ENCODE measurements at places on chromosomes 11 and 22.

GRCh38 chr11:125072218-125072960, 9.3 kb downstream of the SLC37A2 start:
- no peak for DNase-seq

DNA sequence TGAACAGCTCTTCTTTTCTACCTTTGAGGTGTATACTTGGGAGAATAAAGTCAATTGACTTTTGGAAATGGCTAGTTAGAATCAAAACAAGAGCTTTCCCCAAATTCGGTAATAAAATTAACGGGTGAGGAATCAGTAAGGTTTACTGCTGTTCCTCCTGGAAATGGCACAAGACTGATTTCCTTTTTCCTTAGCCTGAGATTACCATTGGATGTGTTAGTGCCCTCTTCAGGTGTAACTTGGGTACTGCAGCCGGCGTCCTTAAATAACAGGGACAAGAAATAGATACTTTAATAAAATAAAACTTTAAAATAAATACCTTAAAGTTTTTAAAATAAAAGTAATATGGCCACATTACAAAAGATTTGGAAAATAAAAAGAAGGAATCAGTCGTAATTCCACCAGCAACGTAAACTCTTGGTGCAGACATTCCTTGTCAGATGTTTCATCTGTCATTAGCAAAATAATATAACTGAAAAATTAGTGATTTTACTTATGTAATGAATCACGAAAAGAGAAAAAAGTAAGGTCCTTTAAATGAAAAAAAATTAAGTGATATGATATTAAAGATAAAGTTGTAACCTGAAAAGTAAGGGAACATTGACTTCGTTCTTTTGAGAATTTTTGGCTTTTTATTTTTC, 29.7 kb downstream of the ZFTA start:
- peak; percentile 8 for DNase-seq

DNA sequence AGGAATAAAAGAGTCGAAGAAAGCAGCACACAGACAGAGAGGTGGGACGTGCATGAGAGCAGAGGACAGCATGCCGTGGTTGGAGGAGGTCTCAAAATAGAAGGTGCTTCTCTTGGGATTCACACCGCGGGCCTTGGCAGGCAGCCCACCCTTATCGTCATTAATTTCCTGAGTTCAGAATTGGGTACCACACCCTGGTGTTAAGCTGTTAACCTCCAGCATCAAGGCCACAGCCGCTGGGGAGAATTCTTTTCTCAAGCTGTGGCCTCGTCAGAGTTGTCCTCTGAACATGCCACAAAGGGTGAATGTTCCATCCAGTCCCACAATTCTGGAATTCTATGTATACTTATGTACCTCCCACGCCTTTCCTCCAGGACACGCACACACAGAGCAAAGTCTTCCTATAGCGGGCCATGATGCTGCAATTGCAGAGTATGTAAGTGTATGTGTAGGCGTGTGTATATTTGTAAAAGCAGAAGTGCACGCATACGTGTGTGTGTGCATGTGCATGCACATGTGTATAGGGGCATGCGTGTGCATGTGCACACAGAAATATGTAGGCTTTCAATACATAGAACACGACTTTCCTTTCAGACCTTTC, 39.0 kb downstream of the ADAMTS8 start:
- no peak for DNase-seq

DNA sequence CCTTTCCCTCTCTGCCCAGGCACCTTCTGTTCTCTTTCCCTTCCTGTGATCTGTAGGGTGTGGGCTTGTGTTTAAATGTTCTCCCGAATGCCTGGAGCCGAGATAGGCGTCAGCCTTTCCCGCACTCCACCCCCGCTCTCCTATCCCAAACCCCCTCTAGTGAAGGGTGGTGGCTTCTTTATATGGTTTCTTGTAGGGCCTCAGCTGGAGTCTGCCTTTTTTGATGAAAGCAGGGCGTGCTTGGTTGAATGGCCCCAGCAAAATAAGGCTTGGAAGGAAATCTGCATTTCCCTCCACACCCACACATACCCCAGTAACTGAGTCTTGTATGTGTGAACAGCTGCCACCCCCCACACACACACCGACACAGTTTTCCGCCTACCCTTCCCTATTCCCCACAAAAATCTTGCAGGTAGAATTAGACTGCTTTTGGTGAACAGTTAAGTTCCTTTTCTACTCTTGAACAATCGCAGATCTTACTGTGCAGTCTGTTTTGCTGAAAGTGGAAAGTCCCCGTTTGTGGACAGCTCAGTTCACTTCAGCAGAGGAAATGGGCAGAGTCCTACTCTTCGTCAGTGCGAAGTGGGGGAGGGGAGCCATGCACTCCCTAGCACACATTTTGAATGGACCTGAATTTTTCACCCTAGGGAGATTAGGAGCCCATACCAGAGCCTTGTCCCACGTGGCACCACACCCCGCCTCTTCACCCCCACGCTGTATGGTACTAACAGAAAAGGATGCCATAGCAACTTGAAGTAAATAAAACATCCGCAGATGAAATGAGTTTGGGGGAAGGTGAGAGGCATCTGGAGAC, 25.5 kb upstream of the GRK2 start:
- no peak for DNase-seq

DNA sequence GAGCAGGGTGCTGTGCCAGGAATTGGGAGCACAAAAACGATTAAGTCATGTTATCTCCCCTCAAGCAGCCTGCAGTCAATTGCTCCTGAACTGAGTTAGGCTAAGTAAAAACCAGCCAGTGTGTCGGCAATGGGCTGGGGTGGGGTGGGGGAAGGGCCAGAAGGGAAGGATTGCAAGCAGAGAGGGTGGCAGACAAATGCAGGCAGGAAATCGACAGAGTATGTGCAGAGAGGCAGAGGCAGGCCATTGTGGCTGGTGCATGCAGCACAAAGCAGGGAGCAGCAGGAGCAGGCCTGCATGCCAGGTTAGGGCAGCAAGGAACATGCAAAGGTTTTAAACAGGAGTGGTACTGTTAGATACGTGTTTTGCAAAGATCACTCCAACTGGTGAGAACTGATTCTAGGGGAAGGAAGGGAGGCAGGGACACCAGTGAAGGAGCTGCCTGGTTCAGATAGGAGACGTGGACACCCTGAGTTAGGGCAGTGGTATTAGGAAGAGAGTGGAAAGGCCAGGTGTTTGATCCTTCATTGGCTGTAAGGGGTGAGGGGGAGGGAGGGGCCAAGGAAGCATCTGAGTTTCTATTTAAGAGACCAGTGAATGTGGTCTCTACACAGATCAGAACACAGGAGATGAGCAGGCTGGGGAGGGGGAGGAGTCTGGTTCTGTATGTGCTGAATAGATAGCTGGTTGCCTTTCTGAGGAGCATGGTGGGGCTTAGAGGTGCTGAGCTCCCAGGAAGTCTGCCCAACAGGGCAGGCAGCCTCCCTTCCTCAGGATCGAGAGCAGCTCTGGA, 70.8 kb upstream of the PHOX2A start:
- DNase-seq = no peak

DNA sequence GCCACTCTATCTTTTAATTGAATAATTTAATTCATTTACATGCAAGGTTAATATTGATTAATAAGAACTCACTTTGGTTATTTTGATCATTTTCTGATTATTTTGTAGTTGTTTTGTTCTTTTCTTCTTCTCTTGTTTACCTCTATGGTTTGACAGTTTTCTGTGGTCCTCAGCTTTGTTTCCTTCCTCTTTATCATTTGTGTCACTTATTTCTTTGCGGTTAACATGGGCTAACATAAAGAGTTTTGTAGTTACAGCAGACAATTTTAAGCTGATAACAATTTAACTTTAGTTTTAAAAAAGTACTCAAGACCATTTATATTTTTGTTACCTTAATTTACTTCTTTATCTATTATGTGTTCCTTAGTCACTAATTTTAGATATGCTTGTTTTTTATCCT, 1032.8 kb upstream of the RAG2 start:
- no peak for DNase-seq

DNA sequence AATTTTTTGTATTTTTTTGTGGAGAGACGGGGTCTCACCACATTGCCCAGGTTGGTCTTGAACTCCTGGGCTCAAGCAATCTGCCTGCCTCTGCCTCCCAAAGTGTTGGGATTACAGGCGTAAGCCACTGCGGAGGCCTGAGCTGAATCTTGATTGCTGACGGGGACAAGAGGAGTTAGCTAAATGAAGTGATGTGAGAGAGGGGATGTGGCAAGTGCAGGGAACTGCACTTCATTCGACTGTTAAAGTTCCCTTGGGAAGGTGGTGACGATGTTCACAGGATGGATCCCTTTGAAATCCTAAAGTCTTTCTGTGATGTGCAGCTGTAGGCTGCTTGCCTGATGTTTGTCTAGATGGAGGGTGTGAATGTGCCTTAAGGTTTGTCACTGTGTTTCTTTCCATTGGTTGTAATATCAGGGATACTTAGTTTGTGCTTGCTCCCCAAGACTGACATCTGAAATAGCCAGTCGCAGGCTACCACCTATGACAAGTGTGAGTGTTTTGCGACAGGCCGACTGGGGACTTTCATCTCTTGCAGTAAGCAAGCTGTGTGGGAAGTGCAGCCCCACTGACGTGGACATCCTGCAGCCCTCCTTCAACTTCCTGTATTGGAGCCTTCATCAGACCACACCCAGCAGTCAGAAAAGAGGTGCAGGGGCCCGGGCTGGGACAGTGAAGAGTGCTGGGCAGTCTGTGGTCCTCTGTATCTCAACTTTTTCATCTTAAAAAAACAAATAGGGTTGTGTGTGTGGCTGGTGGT, 19.6 kb upstream of the CCDC134 start:
- DNase-seq = no peak

DNA sequence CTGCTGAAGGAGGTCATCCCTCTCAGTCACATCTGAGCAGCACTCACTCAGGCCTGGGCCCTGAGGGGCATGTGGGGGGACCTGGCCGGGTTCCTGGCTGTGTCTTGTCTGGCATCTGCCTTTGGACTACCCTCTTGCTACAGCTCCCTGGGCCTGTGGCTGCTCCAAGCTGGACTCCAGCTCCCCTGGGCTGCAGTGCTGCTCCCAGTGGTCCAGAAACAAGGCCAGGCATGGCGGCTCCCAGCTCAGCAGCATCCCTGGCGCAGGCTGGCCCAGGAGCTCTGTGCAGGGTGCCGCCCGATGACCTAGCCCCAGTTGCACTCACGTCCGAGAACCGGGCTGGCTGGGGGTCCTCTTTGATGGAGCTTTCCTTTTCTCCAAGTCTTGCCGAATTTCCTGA, 5.3 kb downstream of the CDPF1 start:
- no peak for DNase-seq

GRCh38 chr11:8917157-8917825, 6.3 kb downstream of the AKIP1 start:
- DNase-seq = no peak

DNA sequence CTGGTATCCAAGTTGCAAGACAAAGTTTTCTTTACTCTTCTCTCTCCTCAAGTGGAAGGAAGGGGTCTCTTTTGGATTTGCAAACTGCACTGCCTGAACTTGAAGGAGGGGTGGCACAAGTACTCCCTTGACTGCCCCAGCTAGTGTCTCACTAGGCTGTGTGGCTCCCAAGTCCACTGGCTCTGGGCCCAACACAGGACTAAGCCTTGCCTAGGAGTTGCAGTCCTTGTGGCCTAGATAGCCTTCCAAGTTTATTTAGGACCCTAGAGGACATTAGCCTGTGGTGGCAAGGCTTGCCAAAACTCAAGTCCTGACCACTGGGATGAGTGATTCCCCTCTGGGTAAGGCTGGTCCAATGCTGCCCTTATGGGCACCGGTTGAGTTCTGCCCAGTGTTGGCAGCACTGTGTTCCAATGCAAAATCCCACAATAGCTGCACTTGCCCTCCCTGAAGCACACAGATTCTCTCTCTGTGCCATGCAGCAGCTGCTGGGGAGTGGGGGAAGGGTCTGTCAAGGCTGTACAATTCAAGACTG, 10.2 kb upstream of the WEE1 start:
- no peak for DNase-seq

GRCh38 chr11:83642500-83642899, 356.3 kb upstream of the CCDC90B start:
- DNase-seq = no peak

DNA sequence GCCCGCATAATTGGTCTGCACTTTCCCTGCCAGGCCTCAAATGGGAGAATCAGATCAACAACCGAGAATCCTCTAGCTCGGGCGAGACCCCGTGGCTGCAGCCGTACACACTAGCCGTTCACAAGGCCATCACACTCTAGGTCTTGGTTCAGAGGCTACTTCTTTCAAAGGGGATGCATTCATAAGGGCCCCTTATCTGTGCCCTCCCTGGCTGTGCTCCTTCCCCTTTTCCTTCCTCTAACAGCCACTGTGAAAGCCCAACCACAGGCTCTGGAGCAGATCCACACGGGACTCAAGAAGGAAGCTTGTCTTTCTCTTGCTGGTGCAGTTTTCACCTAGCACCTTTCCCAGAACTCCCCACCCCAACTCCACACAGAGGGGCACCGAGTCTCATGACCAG, 24.5 kb downstream of the SMIM38 start:
- no peak for DNase-seq

- DNase-seq = no peak
These were observed 27.1 kb upstream of the APOA1 start for GRCh38 chr11:116864531-116864930.

- DNase-seq = no peak
These were observed 102.7 kb upstream of the OR9Q1 start for GRCh38 chr11:57920971-57921370.

DNA sequence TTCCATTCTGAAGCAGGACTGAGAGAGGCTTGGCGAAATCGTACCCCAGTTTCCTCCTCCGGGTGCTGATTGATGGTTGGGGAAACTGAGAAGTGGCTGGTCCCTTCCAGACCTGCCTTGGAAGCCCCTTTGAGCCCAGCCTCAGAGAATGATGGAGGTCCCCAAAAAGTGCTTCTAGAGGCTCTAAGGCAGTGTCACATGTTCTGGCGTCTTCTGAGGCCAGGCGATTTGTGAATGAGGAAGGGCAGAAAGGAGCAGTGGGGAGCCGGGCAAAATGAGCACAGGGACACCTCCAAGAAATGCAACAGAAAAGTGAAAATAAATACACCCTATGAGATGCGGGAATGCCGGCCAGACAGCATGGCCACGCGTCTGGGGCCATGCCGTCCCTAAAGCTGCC, 1.0 kb upstream of the LIF start:
- no peak for DNase-seq

- DNase-seq = no peak
These were observed 282.0 kb downstream of the SBF2 start for GRCh38 chr11:10012068-10012467.

DNA sequence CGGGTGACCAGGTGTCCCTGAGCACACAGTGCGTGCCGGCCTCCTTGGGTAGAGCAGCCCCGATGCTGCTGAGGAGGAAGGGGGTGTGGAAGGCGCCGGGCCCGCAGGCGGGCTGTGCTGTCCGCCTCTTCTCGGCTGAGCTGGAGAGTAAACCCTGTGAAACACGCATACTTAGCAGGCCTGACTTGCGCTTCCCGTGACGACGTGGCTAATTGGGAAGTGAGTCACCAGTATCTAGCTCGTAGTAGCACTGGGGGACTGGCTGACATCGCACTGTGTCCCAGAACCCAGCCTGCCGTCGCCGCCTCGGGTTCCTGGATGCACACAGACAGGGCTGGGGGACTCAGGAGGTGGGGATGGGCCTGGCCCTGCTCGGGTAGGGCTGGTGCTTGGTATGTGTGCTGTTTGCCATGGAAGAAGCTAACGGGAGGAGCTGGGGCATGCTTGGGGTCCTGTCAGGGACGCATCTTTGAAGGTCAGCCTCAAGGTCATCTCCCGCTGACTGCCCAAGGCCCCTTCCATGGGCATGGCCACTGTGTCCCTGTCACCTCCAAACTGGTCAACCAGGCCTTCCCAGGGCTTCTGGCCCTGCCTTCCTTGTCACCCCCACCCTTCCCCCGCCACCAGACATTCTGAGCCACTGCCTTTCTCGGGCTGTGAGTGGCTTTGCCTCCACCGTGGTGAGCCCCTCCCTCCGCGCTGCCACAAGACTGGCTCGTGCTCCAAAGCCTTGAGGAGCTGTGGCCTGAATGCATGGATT, 1327.0 kb downstream of the BRD1 start:
- DNase-seq = no peak

All from NCI-H187 treated with DMSO at 0.1 percent for 48 hours (cell line).